LNCaP clone FGC (cell line): ENCODE measurements at places on chromosomes 1 and 21.

- DNase-seq, result no peak
These were observed 13.1 kb upstream of the PLA2G2C start for GRCh38 chr1:20199403-20199802.

- DNase-seq, result peak; percentile 76
These were observed 49.3 kb downstream of the CDC42BPA start for GRCh38 chr1:227268943-227269342.

GRCh38 chr1:75257424-75257823 is 123.2 kb downstream of the LHX8 start:
- DNase-seq, result no peak

DNA sequence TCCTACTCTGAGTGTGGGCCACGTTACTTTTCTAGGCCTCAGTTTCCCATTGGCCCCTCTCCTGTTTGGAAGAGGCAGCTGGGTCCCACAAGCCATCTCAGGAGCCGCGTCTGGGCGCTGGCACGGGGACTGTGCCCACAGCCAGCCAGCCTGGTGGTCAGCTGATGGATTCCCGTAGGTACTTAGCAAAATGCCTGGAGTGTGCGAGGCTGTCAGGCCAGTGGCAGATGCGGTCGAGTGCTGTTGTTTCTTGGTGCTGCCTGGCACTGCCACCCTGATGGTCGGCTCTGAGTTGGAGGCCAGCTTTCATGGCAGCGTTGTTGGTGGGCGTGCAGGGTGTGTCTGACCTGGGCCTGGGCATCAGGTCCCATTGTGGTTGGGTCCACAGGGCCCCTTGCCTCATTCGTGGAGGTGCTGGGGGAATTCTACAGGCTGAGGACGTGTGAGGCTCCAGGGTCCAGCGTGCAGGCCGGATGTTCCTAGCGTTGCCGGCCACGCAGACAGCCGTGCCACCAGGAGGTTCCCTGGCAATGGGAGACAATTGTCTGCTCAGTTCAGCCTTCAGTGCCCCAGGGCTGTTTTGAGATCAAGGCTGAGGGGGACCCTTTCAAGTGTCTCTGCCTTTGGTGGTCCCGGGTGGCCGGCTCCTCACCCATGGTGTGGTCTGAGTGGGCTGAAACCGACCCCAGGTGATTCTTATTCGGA is 20.9 kb downstream of the SKI start:
- DNase-seq, result no peak

GRCh38 chr1:107138166-107138565 is 2.7 kb upstream of the NTNG1 start:
- DNase-seq, result no peak

DNA sequence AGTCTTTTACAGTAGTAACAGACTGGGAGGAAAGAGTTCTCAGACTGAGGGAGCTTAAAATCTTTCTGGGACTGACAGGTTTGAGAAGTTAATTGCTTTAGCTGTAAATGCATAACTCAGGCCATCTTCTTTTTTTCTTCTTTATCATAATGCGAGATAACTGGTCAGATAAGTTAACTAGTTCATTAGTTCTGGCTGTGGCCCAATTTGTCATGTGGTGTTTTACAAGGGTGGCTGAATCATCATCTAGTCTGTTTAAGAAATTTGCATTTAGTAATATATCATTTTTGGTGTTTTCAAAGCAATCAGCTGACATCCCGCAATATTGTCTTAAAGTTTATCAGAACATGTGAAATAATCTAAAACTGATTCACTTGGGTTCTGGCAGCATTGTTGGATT is 14.0 kb downstream of the HSD3B2 start:
- peak; percentile 10 for DNase-seq
